ENCODE measurements at places on chromosomes 3 and 15. TPM values are rescaled to one million over a fixed set of nuclear protein-coding genes. Genes with fewer than 3 reads are reported as not detected.

The CLDN11 gene
- not detected for polyA plus RNA-seq

The SLC7A14 gene
- not detected for polyA plus RNA-seq

The CNTN6 gene
- not detected for polyA plus RNA-seq

The ALDH1L1 gene
- polyA plus RNA-seq: not detected

The CFAP20DC gene
- polyA plus RNA-seq: 0.53 TPM

The NOX5 gene
- polyA plus RNA-seq: not detected

The NFKBIZ gene
- polyA plus RNA-seq: 10.1 TPM

The SAMD7 gene
- polyA plus RNA-seq: not detected

The GOLGA6L7 gene
- not detected for polyA plus RNA-seq

The STAB1 gene
- polyA plus RNA-seq: not detected

The CCDC33 gene
- polyA plus RNA-seq: not detected

The SERINC4 gene
- 1.1 TPM for polyA plus RNA-seq

The ROBO1 gene
- 2.3 TPM for polyA plus RNA-seq

The AHSG gene
- polyA plus RNA-seq: not detected

The FGD5 gene
- not detected for polyA plus RNA-seq

The PCLAF gene
- 1.4 TPM for polyA plus RNA-seq

The NR1I2 gene
- 0.58 TPM for polyA plus RNA-seq

The CCDC54 gene
- not detected for polyA plus RNA-seq

The IGF2BP2 gene
- not detected for polyA plus RNA-seq

The SUCNR1 gene
- polyA plus RNA-seq: not detected

The RHO gene
- polyA plus RNA-seq: not detected

The POLR2H gene
- 40.8 TPM for polyA plus RNA-seq

The OR5K2 gene
- not detected for polyA plus RNA-seq

The RSL24D1 gene
- polyA plus RNA-seq: 93.3 TPM

The KBTBD8 gene
- 10.5 TPM for polyA plus RNA-seq

The RBP2 gene
- not detected for polyA plus RNA-seq

The SLC22A14 gene
- polyA plus RNA-seq: not detected

The LYZL4 gene
- not detected for polyA plus RNA-seq

The OR5K1 gene
- not detected for polyA plus RNA-seq

The ITPKA gene
- not detected for polyA plus RNA-seq

The FAM107A gene
- not detected for polyA plus RNA-seq
